ENCODE measurements at places on chromosomes 3 and 15.

GRCh38 chr3:30372837-30373236, 233.6 kb upstream of the TGFBR2 start:
- no peak overlapping the region for H3K4me3 ChIP-seq
- no peaks in the 10 kb centered on the region for H3K4me1 ChIP-seq
- no peak overlapping the region for H3K27ac ChIP-seq

- no peak overlapping the region for H3K4me3 ChIP-seq
- peaks cover 32% of the 10 kb centered on the region for H3K4me1 ChIP-seq
- no peaks in the 10 kb centered on the region for H3K27me3 ChIP-seq
- DNase-seq = peak; percentile 74
- H3K27ac ChIP-seq = peak overlapping the region; percentile 78
Observed at GRCh38 chr3:195246581-195246995, 24.4 kb downstream of the XXYLT1 start.

DNA sequence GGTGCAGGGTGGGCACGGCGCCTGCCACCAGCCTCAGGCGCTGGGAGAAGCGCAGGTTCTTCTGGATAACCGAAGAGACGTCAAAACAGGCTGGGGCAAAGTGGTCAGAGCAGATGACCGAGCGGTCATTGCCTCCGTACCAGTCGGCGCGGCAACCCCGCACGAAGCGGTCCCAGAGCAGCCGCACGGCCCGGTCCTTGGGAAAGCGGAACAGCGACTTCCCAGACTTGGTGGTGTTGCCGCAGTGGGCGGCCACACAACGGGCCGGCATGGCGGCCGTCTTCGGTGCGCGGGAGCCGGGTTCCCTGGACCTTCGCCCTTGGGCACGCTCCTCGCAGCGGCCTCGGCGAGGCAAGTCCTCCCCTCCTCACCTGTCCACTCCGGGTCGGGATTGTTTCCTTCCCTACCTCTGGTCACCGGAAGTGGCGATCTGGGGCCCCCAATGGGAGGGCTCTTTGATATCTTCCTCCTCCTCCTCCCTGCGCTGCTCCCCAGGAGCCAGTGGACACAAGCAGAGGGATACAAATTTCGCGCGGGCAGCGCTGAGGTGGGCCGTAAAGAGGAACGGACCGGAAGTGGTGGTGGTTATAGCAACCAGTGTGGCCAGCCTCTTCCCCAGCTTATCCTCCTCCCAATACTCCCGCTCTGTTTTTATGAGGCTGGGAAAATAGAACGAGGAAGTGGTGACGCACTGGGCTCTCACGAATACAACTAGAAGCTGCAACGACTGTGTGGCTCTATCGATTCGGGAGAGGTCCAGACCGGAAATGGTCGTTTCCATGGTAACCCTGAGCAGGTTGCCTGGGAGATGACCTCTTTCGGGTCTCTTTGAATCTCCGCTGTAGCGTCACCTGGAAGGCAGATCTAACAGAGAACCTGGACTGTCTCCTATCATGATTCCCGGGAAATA, at the start of the genes LRRC49 and THAP10:
LRRC49 (plus strand) TSS at position 825 of the 910 bp plus-strand sequence; CDS start at position 894, 69 bp downstream.
THAP10 (minus strand) TSS at position 432 of the 910 bp plus-strand sequence; CDS start at position 271, 161 bp downstream.
- H3K36me3 ChIP-seq = no peaks in the 10 kb centered on the region
- peak within 1 kb of the TSS; percentile 93 for H3K4me3 ChIP-seq
- peak within 1 kb of the TSS; percentile 70 for H3K27ac ChIP-seq
- H3K27me3 ChIP-seq = no peaks in the 10 kb centered on the region
- H3K4me1 ChIP-seq = no peaks in the 10 kb centered on the region
- DNase-seq = peak; percentile 98

GRCh38 chr15:40055576-40056293, 16.8 kb upstream of the SRP14 start:
- H3K27ac ChIP-seq = no peak overlapping the region
- no peaks in the 10 kb centered on the region for H3K27me3 ChIP-seq
- H3K4me1 ChIP-seq = peaks cover 34% of the 10 kb centered on the region
- no peaks in the 10 kb centered on the region for H3K36me3 ChIP-seq

DNA sequence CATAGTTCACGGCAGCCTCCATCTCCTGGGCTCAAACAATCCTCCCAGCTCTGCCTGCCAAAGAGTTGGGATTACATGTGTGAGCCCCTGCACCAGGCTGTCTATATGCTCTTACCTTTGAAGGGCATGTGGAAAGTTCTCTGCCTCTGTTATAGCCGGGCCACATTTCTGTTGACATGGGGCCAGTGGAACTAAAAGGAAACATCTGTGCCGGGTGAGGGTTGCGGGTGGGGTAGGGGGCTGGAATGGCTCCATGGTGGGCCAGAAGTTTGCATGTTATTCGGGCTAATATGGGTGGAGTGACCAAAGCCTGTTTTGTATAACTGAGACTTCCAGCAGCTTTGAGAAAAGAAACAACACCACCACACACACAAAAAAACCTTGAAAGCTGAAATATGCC, 8.3 kb upstream of the CLEC3B start:
- H3K27me3 ChIP-seq = no peaks in the 10 kb centered on the region
- peaks cover under 1% of the 10 kb centered on the region for H3K4me1 ChIP-seq
- H3K4me3 ChIP-seq = no peak overlapping the region

DNA sequence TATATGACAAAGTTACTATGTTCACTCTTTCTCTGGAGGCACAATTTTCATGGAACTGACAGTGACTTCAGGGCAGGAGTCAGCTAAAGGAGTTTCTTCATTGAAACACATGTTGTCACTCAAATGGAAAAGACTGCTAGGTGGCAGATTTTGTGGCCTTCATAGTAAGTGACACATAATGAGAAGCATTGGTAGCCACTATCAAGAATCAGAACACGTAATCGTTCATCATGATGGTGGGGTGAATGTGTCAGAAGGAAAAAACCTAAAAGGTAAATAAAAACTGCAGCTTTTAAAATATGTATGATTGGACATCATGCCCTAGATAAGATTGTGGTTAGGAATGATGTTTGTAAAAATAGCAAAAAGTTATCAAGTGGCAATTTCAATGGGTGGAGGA, 1491.0 kb downstream of the SI start:
- DNase-seq = no peak
- no peaks in the 10 kb centered on the region for H3K4me1 ChIP-seq
- no peak overlapping the region for H3K4me3 ChIP-seq
- H3K36me3 ChIP-seq = no peaks in the 10 kb centered on the region
- H3K27ac ChIP-seq = no peak overlapping the region
- H3K27me3 ChIP-seq = no peaks in the 10 kb centered on the region

DNA sequence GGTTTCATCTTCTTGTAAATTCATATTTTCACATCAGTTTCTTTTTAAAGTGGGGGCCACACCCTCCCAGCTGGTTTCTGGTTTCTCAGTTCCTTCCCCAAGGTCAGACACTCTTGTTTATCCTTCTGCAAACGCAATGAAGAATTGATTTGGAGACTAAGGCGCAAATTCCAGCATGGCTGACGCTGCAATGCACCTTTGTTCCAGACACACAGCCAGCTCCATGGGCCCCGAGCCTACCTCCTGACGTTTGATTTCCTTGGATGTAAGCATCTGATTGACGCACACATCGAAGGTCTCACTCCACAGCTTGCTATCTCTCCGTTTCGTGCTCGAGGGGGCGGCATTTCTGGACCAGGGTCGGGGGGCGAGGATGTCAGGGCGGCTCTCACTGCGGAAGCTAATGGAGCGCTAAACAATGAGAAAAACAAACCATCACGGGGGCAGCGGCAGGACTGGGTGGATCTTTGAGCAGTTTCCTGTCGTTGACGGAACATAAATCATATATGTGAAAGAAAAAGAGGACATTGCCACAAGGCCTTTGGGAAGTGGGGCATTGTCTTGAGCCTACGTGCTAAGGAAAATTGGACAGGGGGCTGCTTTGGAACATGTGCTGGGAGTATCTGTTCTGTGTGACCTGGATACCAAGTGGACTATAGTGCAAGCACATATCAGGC, 46.9 kb downstream of the ARHGEF3 start:
- H3K4me3 ChIP-seq = no peak overlapping the region
- DNase-seq = no peak
- H3K4me1 ChIP-seq = no peaks in the 10 kb centered on the region
- H3K36me3 ChIP-seq = peaks cover 11% of the 10 kb centered on the region
- no peaks in the 10 kb centered on the region for H3K27me3 ChIP-seq

Data from SJCRH30 (cell line).